ENCODE measurements at places on chromosomes 6 and 20. TPM values are rescaled to one million over a fixed set of nuclear protein-coding genes. Genes with fewer than 3 reads are reported as not detected.

DNA sequence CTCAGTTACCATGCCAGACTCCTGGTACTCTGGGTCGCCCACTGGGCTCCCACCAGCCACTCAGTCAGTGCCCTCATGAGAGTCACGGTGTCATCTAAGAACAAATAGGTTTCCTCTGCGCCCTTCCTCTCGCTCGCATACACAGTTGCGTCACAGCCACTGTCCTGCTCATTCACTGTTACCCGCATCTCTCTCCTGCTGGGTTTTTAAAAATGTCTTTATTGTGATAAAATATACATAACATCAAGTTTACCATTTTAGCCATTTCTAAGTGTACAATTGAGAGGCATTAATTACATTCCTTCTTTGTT, 4.0 kb downstream of the TEAD3 start:
- no peak for DNase-seq

- no peak for DNase-seq
Observed at GRCh38 chr6:154093231-154094044, 54.4 kb downstream of the OPRM1 start.

- no peak for DNase-seq
Observed at GRCh38 chr20:4604580-4604979, 117.1 kb upstream of the PRND start.

- no peak for DNase-seq
Observed at GRCh38 chr20:288956-289692, 1.4 kb downstream of the C20orf96 start.

- no peak for DNase-seq
Observed at GRCh38 chr6:166608774-166609173, 18.3 kb downstream of the RPS6KA2 start.

- no peak for DNase-seq
Observed at GRCh38 chr20:52817511-52817910, 154.6 kb upstream of the TSHZ2 start.

GRCh38 chr20:58677079-58677604, 15.5 kb upstream of the NPEPL1 start:
- DNase-seq, result no peak

- no peak for DNase-seq
Observed at GRCh38 chr6:106546691-106547414, 82.4 kb downstream of the RTN4IP1 start.

- DNase-seq, result peak; percentile 97
Observed at GRCh38 chr20:36951198-36951978, at the start of gene SAMHD1. Gene SAMHD1 (minus strand): TSS chr20:36951708. CDS start chr20:36951643, 65 bp downstream.

DNA sequence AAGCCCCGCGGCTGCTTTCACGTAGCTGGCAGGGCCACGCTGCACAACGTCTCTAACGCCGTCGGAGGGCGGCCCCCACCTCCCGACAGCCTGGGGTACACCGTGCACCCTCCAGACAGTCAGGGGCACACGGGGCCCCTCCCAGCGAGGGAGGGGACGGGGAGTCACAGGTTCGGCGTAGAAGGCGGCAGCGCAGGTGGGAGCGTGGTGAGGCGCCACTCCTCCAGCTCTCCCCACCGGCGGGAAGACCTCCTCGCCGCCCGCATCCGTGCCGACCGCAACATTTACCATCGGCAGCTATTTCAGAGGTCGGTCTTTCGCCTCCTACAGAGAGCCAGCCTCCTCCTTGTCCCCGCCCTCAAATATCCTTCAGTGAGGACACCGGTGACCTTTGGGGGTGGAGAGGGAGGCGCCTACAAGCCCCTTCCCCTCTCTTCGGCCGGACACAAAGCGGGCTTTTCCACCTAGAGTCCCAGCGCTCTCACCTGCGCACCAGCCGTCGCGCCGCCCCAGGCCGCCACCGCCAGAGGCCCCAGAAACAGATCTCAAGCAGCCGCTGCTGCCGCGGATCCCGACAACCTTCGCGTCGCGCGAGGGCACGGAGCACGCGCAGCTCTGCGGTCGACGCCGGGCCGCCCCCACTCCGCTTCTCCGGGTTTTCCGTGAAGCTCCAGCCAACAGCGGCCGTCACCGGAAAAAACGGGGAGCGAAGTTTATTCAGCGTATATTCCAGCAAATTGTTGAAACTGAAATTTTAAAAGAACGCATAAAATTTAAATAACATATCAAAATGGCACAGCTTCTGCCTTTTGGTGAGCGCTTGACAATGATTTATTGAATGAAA, at the start of gene MKKS:
Gene MKKS (minus strand): TSS at position 600 of the 844 bp plus-strand sequence. CDS start 20,708 bp downstream, outside the sequence.
- DNase-seq, result peak; percentile 91

GRCh38 chr20:8568075-8568474, 436.0 kb downstream of the PLCB1 start:
- no peak for DNase-seq

DNA sequence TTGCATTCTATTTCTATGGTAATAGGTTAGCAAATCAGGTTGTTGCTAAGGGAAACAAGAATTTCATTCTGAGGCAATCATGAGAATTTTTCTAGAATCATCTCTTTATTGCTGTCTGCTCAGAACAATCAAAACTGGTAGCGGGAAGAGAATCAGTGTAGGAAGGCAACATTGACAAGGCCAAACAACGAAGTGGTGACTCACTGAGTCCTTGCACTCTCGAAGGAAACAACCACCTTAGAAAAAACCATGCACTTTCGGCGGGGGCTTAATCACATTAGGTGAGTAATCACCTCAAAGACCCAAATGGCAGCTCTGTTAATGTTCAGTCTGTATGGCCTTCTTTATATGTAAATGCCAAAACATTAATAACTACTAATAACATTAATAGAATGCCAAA, 78.8 kb upstream of the MAP7 start:
- no peak for DNase-seq

ENPP1 gene
- total RNA-seq, result 10.2 TPM

PRR18 gene
- total RNA-seq, result not detected
